ENCODE measurements at places on chromosomes 13 and 19.

GRCh38 chr13:32179708-32180107 is 135.5 kb downstream of the ZAR1L start:
- DNase-seq, result no peak

DNA sequence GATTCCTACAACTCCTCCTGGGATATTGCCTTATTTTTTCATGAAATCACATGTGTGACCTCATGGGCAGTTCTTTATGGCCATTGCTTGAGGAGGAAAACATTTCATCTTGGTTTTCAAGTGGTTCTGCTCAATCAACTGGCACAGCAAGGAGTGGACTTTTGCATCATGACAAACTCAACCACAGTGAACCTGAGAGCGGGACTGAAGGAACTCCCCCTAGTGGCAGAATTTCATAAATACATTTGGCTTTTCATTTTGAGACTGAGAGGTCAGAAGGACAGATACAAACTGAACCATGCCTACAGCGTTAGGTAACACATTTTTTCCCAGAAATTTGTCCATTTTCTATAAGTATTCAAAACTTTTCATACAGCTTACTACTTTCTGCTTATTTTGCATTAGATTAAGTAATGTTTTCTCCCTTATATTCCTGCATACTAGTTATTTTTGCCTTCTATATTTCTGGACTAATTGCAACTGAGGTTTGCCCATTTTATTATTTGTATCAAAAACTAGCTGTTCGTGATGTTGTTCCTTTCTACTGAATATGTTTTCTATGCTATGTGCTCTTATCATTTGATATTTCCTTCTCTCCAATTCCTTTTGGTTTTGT is 13.4 kb upstream of the SIGLEC12 start:
- no peak for DNase-seq

DNA sequence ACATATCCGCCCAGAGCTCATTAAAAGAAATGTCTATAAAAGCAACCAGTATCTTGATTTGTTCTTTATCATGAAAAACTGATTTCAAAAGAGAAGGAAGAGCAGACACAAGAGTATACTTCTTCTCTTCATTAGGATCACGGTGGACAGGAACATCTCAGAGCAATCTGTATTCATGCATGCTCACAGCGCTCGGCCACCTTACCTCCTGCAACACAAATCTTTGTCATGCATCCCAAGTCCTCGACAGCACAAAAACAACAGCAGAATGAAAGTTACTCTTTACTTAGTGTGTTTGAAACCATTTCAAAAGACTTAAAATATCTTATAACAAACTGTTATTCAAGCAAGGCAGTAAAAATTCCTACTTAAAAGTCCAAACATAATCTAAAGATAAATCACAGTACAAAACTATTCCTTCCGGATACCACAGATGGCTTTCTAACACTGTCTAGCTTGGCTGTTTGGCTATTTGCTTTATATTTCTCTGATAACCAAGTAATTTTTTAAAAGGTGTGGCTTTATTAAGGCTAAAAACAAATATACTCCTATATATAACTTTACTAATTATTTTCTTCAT is 174.5 kb downstream of the TBC1D4 start:
- no peak for DNase-seq

DNA sequence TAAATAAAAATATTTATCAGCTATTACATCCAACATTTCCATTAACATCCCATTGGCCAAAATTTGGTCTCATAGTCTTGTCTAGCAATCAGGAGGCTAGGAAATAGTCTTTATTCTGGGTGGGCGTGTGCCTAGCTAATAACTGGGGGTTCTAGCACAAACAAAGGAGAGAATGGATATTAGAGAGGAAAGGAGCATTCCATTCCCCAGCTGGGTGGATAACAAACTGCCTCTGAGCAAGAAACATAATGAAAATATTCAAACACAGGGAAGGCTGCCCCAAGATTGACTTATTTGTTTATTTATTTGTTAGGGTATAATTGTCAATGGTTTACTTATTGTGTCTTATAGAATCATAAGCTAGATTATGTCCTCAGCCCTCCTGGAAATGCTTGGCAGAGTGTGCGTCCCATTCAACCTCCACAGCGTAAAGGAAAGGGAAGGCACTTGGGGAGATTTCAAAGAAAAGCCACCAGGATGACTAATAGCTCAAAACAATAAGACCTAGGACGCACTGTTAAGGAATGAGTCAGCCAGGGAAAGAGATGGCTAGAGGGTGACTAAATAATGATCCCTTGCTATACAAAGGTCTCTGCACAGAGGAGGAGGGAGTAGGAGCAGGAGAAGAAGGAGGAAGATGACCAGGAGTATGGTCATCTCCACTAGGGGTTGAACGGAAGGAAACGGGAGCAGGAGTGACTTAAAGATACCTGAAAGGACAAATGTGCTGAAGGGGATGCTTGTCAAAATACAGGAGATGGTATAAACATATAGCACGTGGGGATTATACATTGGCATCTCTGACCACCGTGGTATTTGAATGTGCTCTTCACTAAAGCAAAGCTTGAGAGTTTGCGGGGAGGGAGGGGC is 23.5 kb upstream of the USP12 start:
- DNase-seq, result no peak

- DNase-seq, result no peak
Measured at GRCh38 chr13:27338816-27339215, 68.2 kb downstream of the RASL11A start.

- no peak for DNase-seq
Measured at GRCh38 chr19:55687281-55688201, 12.5 kb downstream of the EPN1 start.

DNA sequence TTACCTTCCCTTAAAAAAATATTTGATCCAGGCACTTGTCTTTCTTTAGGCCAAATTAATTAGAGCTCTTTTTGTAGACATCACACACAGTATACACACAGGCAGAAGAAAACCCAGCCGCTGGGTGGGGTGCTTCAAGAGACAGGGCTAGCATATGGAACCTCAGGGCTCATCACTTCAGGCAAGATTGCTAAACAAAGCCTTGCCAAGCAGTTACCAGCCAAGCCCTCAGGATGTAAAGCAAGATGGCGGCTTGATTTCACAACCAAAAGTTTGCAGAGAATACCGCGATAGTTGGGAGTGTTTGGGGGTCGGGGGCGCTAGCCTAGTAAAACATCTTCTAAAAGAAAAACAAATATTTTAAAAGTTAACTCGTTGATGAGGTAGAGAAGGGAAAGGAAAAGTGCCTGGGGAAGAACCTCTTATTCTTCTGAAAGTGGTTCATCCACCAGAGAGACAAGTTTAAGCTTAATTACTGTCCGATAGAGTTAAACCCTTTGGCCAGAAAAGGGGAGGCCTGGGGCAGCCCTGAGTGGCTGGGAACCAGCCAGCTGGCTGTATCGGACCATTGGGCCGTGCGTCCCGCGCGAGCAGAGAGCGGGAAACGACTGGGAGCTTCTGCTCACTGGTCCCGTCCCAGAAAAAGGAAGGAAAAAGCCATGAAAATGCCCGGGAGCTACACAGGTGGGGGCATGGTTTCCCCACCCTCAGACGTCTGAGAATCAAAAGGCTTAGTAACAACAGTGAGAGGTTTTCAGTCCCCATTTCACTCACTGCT is 254.9 kb upstream of the PCDH20 start:
- no peak for DNase-seq

DNA sequence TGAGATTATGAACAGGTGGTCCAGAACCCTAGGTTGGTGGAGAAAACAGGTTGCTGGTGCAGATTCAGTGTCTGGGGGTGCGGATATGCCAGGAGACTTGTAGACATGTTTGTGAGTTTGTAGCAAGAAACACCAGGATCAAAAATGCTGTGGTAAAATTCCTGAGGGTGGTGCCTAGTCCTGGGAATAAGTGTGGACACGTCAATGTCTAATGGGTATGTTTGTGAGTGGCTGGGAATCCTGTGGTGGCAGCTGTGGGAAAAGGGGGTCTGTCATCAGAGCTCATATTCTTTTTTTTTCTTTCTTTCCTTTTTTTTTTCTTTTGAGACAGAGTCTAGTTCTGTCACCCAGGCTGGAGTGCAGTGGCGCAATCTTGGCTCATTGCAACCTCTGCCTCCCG is 7.2 kb downstream of the ZNF708 start:
- DNase-seq, result no peak

GRCh38 chr19:45863840-45864628 is at the start of gene FOXA3:
Gene FOXA3 (plus strand): TSS chr19:45864326. CDS start chr19:45864457, 131 bp downstream.
- DNase-seq, result no peak

GRCh38 chr19:17784201-17785008 is 10.5 kb upstream of the B3GNT3 start:
- peak; percentile 41 for DNase-seq

DNA sequence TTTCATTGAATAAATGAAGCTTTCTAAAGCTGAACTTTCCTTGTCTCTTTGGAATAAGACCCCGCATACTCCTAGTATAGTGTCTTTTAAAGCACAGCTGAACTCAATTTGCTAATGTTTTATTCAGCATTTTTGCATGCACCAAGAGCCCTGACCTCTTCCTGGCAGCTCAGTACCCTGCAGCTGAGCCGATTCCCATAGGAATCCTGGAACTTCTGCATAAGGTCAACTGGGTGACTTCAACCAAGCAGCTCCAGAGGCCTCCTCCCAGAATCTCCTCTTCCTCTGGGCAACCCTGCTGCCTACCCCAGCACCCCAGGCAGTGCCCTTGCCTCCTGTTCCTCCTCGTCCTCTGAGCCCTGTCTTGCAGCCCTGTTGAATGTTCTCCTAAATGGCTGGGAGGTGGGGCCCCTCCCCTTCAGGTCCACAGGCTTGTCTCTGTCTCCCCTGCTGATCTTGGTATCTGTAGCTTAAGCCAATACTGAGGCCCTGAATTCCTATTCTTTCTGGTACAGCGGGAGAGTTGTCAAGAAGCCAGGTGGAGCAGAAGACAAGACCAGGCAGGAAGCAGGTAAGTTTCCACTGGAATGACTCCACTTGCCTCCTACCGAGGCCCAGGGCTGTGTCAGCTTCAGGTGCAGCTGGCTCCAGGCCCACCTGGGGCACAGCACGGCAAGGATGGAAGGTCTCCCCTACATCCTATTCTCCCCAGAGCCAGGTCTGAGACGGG is 23.6 kb upstream of the CCDC124 start:
- no peak for DNase-seq

GRCh38 chr19:7665076-7665475 is 3.8 kb upstream of the RETN start:
- DNase-seq, result no peak

DNA sequence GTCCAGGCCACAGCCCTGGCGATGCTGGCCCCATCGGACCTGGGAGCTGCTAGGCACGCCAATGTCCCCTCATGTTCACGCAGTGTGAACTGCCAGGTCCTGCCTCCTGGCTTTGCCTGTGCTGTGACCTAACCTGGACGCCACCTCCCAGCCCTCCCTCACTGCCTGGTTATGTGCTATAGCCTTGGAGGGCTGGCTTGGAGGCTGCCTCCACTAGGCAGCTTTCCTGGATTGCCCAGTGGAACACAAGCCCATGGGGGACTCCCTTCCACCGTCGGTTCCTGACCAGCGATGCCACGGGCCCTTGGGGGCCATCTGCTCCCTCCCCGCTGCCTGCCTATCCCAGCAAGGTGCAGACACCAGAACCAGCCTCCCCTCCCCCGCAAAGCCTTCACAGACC is 15.2 kb upstream of the UQCR11 start:
- no peak for DNase-seq

- DNase-seq, result no peak
Measured at GRCh38 chr19:7868326-7868670, 5.9 kb downstream of the PRR36 start.

GRCh38 chr19:41018736-41019290 is 27.7 kb downstream of the CYP2B6 start:
- no peak for DNase-seq

DNA sequence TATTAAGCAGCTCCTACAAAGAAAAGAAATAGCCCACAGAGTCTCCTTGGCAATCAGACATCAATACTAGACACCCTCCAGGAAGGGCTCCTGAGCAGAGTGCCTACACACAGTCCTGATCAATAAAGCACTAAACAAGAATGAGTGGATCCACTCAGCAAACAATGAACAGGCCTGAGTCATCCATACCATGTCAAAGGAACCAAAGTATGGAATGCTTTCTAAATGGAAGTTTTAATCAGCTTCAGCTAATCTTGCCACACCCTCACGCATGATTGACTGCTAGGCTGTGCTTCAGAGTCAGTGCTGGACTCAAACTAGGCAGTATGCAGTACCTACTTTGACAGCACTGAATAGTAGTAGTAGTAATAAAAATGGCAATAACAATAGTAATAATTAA is 392.7 kb upstream of the HTR2A start:
- DNase-seq, result no peak
